NCI-H1105 (cell line): ENCODE measurements at places on chromosomes 5 and 9.

DNA sequence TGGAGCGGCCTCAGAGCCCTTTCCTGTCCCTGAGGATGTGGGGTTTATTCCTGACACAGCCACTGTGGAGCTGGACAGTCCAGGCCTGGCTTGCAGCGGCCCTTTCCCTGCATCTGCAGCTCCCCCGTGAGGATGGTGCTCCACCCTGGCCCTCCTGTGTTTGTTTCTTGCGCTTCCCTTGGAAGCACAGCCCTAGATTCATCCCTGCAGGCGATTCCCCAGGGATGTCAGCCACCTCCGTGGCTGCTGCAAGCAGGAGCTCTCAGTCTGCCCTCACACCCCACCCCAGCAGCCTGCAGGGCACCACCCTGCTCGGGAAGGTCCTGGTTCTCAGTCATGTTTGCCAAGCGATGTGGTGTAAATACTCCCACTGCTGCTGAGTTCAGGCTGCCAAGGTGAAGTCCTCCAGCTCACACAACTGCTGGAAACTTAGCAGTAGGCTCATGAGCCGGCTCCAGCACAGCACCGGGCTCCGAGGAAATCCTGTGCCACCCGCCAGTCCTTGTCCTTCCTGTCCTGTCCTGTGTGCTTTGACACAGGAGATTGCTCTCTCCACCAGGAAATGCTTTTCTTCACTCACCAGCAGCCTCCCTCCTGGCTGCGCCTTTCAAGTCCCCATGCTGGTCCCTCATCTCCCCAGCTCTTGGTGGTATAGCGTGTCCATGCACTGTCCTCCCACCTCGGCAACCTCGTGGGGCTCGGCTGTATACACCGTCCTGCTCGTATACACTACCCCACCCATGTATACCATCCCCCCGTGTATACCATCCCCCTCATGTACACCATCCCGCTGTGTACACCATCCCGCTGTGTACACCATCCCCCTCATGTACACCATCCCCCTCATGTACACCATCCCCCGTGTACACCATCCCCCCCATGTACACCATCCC, 16.2 kb downstream of the ROPN1L start:
- no peak for DNase-seq

GRCh38 chr5:34970552-34970951, 41.2 kb downstream of the DNAJC21 start:
- no peak for DNase-seq

- DNase-seq, result no peak
Measured at GRCh38 chr5:86929123-86929766, 311.5 kb downstream of the COX7C start.

DNA sequence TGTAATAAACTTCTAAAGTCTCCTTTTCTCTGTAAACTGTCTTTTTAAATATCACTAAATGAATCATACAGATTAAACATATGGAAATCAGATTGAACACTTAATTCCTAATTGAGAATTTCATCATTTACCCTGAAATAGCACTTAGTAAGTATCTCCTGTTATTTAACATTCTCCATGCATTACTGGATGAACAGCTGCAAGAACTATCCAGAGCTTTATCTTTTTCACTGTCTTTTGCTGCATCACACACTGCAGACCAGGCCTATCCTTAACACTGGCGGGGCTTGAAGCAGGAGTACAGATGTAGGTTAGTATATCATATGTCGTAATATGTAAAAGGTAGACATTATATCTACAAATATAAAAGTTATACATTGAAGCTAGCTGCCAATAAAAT, 108.7 kb upstream of the EFNA5 start:
- no peak for DNase-seq

DNA sequence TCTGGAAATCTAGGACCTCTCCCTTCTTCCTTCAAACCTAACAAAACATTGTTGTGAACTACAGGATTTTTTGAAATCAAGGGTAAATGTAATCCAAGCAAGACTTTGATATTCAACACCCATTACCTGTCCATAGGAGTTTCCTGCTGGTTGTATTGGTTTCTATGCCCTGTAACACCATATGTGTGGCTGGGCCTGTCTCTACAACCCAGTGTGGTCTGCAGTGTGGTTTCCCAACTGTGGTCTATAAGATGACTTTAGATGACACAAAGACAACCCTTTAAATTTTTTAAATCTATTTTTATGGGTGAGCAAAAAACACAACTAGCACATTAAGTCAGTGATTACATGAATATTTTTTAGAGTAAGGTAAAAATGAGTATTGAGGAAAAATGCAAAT, 93.1 kb downstream of the SMIM15 start:
- no peak for DNase-seq

DNA sequence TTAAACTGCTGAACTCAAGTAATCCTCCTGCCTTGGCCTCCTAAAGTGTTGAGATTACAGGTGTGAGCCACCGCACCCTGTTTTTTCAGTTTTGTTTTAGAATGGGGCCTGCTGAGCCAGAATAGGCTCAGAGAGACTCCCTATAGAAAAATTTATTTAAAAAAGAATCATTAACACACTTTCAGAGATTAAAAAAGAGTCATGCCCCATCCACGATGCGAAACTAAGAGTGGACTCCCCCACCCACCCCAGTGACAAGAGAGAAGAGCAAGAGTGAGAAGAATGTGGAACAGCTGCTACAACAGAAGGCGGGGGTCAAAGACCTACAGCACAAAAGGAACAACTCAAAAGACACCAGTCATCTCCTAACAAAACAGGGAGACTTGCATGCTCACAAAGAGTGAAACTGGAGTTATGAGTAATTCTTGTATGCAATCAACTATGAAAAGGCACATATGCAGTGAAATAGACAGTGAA, 47.2 kb downstream of the GLDC start:
- no peak for DNase-seq

DNA sequence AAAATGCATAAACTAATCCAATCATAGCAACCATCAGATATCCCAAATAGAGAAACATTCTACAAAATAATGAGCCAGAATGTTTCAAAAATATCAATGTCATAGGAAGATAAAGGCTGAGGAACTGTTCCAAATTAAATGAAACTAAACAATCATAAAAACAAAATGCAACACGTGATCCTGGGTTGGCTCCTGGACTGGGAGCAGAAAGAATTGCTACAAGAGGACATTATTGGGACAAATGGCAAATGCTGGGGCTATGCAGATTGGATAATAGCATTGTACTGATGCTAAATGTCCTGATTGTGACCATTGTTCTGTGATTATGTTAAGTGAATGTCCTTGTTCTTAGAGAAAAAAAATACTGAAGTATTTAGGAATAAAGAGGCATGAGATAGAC, 54.2 kb upstream of the AKNA start:
- DNase-seq, result no peak

DNA sequence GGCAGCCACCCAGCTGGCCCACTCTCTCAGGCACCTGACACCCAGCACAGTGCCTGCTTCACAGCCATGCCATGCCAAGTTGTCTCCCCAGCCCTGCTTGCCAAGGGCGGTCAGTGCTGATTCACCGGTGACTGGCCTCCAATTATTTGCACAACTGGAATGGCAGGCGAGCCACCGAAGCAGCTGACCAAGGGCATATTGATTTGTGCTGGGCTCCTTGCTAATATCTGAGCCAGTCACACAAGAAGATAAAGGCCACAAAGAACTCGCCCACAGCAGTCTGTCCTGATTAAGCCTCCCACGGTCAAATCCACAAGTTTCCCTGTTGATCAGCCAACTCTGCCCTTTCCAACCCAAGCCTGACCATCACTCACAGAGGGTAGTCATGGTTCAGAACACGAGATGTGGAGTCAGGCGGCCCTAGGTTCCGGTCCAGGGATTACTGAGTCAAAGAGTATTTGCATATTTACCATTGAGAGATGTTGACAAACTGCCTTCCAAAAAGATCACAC, 6.4 kb upstream of the EEIG1 start:
- no peak for DNase-seq

GRCh38 chr9:130331573-130331972, 66.0 kb downstream of the HMCN2 start:
- no peak for DNase-seq

- DNase-seq, result no peak
Measured at GRCh38 chr5:90741022-90741564, 182.5 kb downstream of the ADGRV1 start.

DNA sequence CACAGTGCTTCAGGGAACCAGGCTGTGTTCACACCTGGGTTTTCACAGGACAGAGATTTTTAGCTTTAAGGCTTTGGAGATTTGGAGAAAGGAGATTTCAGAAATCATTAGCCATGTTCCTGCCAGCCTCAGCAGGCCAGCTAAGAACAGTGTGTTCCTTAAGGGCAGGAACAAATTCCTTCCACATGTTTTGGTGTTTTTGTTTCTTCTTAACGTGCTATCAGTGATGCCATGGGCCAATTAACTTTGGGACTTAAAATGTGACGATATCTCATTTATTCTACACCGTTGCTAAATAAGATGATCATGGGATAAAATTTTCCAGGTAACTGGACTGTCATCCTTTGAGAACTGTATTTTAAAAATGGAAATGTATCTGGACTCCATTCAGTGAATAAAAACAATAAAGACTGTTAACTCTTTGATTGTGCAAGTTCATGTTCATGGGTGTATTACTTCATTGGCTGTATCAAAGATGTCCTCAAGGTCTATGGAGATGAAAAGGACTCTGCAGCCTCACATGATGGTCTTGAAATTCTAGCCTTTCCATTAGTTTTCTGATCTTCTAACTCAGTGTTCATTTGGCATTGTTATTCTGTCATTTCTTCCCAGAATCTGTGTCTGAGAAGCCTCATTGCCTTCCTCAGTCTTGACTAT, 72.3 kb downstream of the ZNF366 start:
- DNase-seq, result no peak

DNA sequence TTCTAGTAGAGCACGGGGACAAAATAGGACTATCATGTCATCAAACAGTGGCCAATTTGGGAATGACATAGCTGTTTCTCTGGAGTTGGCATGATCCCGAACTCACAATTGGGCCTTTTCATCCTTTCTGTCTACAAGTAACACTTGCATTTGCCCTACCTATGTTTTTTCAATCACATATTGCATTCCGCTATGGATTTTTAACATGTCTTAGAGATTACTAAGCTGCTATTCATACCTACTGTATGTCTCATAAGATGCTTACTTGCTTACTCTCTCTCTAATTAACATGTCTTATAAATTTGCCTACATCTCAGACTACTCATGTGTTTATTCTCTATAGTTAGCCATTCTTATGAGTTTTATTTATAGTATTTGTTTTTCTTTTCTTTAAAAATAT, 341.2 kb upstream of the CTNND2 start:
- DNase-seq, result no peak

GRCh38 chr9:127033061-127033460, 89.4 kb downstream of the ANGPTL2 start:
- DNase-seq, result no peak

DNA sequence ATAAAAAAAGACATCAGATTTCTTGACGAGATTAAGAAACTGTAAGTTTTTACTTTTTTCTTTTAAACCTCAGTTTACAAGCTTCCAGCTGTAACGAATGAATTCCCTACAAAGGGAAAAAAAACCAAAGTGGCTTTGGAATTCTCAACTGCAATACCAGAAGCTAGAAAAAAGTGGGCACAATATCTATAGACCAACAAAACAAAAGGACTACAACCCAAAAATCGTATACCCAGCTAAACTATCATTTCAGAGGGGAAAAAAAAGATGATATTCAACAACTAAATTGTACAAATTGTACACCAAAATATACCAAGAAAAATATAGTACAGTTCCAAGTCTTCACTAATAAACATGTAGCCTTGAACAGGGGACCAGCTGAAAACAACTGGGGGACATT, 26.8 kb upstream of the ELOVL7 start:
- DNase-seq, result no peak

GRCh38 chr9:106172265-106172664, 477.9 kb downstream of the TMEM38B start:
- DNase-seq, result no peak

GRCh38 chr5:116256717-116257116, 171.9 kb downstream of the COMMD10 start:
- no peak for DNase-seq

GRCh38 chr5:170408226-170408625, 19.1 kb upstream of the KCNMB1 start:
- no peak for DNase-seq

- DNase-seq, result no peak
Measured at GRCh38 chr9:119175581-119175980, 193.7 kb downstream of the BRINP1 start.

GRCh38 chr9:88974641-88975040, 16.6 kb upstream of the S1PR3 start:
- DNase-seq, result no peak

DNA sequence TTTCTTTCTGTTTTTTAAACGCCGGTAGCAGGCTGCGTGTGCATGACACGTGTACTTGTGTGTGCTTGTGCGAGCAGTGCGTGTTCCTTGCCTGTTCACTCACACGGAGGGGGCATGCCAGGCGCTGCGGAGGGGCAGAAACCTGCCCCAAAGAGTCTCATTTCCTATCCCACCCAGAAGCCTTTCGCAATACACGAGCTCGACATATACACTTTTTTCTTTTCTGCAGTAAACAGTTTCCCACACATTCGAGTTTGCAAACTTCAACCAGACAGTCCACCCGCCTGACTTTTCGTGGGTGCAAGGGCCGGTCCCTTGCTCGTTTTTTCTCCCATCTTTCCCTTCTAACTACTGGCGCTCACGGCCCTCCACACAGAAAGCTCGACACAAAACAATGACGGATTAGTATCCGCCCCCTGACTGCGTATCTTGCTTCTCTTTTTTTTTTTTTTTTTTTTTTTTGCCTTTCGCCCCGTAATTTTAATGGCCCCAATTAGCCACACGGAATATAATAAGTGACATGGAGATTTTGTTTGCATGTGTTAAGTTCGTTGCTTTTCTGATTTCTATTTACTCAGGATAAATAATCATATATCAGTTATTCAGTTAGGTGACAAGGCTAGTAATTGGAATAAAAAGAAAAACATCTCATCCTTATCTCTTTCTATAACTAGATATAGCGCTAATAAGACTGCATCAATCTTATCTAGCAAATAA, 5.3 kb upstream of the OTP start:
- DNase-seq, result no peak

GRCh38 chr5:39020458-39020857, 53.7 kb downstream of the RICTOR start:
- DNase-seq, result no peak

DNA sequence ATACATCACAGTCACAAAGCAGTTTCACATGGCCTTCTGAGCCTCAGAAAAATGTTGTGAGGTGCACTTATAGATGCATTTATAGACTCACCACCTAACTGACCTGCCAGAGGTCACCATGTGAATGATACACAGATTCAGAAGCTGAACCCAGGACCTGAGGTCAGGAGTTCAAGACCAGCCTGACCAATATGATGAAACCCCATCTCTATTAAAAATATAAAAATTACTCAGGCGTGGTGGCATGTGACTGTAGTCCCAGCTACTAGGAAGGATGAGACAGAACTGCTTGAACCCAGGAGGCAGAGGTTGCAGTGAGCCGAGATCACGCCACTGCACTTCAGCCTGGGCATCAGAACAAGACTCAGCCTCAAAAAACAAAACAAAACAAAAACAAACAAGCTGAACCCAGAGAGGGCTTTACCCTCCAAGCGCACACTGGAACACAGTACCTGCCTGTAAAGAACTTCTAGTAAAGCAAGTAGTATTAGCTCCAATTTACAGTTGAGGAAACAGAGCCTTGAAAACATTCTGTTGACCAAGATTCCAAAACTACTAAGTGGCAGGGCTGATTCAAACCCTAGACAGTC, 16.3 kb downstream of the ECPAS start:
- DNase-seq, result no peak

GRCh38 chr5:135357685-135358084, 41.3 kb downstream of the MACROH2A1 start:
- no peak for DNase-seq
